ENCODE measurements at places on chromosomes 4 and X.

- DNase-seq: no peak
These were observed 23.1 kb downstream of the CD40LG start for GRCh38 chrX:136671006-136671610.

DNA sequence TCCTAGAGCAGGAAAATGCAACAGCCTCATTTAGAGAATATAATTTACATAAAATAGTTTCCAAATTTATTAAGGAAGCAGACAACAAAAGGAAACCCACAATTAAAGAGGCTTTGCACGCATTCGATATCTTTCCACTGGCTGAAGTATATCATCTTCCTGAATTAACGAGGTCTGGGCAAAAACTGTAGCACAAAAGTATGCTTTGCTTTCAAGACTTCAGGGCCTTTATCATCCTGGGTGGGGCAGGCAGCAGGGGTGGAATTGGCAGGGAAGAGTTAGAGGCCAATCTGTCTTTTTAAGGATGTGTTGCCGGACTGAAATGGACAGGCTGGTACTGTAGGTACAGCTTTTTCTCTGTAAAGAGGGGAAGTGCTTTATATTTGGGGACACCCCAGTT lies 17.0 kb upstream of the STX18 start:
- no peak for DNase-seq

GRCh38 chrX:150038315-150038714 lies 100.0 kb upstream of the EOLA2 start:
- DNase-seq: no peak

GRCh38 chrX:112085149-112085548 lies 2.6 kb upstream of the TRPC5 start:
- DNase-seq: no peak

DNA sequence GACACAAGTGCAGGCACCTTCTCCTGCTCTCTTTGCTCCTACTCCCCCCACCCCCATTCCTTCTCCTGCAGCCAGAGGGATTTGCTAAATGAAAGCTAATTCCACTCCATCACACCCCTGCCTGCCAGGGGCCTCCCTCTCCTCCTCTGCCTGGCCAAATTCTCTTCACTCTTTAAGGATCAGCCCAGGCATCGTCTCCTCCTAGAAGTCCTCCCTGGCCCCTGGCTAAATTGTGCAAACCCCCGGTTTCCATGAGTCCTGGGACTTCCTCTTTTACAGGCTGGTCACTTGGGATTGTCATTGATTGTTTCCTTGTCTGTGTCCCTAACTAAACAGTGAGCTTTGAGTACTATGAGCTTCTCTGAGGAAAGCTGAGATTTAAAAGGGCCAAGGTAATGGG lies 8.7 kb upstream of the ABLIM2 start:
- no peak for DNase-seq

Data from hematopoietic multipotent progenitor cell treated with erythropoietin and hydrocortisone succinate and interleukin-3 and kit ligand, for 15 days (in vitro differentiated cells).